ENCODE measurements at places on chromosomes 3 and 15.

DNA sequence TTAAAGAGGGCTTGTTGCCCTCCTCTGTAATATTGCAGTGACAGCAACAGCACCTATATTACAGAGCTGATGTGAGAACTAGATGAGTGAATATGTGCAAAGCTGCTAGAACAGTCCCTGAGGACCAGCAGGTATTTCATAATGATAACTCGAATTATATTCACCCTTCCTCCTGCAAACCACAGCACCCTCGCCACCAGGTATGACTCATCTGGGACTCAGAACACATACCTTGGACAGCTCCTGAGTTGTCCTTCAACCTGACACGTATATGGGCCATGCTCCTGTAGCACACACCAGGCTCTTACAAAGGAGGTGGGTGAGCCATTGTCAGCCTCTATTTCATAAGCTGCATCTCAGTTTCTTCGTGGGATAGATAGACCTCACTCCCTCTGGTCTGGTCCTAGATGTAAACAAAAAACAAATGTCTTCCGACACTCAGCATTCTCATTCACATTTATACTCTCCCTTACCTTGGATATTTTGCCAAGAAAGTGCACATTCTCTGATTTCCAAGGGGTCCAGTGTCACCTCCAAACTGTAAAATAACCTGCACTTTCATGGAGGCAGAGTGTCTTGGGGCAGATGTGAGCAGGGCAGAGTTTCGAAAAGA is 124.5 kb downstream of the TLE3 start:
- no peak for DNase-seq

DNA sequence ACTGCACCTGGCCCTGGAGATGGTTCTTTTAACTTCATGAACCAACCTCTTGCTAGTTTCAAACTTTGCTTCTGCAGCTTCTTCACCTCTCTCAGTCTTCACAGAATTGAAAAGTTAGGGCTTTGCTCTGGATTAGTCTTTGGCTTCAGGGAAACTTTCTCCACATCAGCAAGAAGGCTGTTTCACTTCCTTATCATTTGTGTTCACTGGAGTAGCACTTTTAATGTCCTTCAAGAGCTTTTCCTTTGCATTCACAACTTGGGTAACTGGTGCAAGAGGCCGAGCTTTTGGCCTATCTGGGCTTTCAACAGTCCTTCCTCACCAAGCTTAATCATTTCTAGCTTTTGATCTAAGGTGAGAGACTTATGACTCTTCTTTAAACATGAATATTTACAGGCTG is 15.7 kb upstream of the TM2D3 start:
- DNase-seq: no peak

- DNase-seq: no peak
These were observed 80.6 kb downstream of the OCA2 start for GRCh38 chr15:28018291-28019044.

- no peak for DNase-seq
These were observed 33.9 kb downstream of the KBTBD8 start for GRCh38 chr3:67031986-67032385.

- no peak for DNase-seq
These were observed 547.8 kb upstream of the TBL1XR1 start for GRCh38 chr3:177744873-177745606.

DNA sequence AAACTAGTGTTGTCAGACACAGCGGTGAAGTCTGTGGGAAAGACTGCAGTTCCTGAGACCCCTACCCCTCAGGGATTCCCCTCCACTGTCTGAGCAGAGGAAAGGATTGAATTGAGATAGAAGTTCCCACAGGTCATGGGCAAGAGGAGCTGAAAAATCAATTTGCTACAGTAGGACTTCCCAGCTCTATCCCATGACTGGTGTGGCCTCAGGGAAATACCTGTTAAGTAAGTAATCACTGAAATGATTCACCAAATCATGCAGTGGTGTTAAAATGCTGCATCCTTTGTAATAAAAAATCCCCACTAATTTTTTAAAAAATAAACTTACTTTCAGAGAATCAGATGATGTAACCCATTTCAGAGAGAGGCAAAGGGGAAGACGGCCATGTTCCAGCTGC is 45.0 kb upstream of the SPRED1 start:
- DNase-seq: no peak

DNA sequence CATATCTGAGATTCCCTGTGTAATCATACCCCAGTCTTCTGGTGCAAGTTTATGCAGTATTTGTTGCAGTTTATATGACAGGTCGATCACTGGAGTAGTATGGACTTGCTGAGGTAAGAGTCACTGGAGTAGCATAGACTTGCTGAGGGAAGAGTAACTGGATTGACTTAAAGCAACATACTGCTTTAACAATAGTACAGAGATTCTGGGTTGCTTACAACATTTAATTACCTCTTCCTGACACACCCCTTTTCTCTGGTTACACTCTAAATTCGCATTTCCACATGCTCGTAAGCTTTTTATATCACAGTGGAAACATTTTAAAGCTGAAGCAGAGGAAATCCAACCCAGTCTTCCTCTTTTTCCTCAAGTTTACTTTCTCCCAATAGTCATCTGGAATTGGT is 11.8 kb downstream of the AAGAB start:
- no peak for DNase-seq

DNA sequence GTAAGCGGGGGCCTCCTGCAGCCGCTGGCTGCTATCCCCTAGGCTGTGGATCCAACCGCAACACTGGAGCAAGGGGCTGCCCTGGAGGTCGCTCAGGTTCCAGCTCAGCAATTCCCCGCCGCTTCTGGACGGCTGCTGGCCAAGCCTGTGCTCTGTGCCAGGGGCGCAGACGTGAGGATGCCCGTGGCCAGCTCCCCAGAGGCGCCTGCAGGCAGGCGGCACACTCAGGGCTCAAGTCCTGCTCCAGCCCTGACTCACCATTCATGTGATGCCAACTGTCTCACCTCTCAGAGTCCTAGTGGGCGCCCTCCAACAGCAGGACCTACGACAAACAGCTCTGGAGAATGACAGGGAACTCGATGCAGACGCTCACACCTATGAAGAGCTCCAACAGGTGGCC is 31.6 kb downstream of the KLHL25 start:
- DNase-seq: no peak

DNA sequence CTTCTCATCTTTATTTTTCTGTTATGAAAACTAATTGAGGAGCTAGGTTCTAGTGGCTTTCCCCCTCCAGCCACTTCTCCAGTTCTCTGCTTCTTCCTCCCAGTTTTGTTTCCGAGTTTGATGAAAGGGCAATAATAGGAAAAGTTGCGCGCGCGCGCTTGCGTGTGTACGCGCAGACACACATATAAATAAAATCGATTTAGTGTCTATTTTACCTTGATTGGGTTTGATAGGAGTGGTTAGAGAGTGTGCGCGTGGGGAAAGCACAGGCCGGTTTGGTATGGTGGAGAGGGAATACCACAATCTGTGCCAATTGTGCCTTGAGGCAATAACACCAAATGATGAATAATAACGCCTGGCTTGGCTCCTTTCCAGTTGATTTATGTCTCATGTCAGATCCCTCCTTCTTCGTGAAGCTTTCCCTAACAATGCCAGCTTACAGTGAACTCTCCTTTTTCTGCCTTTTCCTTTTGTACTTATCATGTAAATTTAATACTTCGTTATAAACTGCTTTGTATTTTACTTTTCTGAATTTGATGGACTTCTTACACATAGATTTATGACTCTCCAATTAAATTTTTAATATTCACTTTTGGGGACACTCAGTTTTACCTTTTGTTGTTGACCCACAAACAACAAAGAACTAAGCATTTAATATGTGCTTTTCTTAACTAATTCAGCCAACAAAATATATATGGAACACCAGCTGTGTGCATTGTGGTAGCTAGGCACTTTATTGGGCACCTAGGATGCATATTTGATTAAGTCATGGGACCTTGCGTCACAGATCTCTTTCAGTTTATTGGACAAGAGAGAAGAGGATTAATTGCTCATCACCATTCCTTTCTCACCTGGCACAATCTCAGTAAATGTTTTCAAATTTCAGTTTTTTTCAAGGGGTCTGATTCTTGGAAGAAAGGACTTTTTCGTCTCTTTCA is 1.7 kb downstream of the TIPARP start:
- no peak for DNase-seq

DNA sequence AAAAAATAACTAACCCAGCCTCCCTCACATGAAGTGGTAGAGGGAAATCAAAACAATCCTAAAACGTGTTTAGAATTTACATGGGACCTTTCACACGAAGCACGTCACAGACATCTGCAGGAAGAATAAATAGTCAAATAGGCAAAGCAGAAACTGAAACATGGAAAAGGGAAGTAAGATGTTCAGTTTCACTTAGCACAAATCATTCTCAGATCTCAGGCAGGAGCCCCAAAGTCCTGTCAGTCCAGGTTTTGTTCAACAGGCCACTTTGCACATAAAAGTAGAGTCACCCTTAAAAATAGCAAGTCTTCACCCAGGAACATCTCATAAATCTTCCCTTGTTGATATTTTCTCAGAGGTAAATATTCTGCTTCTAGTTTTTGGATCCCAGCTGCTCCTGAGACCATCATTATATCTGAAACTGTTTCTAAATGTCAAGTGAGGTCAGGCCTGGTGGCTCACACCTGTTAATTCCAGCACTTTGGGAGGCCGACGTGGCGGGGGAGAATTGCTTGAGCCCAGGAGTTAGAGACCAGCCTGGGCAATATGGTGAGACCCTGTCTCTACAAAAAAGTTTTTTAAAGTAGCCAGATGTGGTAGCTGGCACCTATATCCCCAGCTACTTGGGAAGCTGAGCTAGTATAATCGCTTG is 1.9 kb downstream of the RUBCN start:
- no peak for DNase-seq

GRCh38 chr15:88512601-88513000 is 33.9 kb downstream of the DET1 start:
- no peak for DNase-seq
